ENCODE measurements at places on chromosomes 2 and 18.

- no peak for DNase-seq
Observed at GRCh38 chr2:128341621-128342020, 23.0 kb upstream of the HS6ST1 start.

GRCh38 chr2:70527447-70528080 is 26.1 kb downstream of the TGFA start:
- DNase-seq, result no peak

DNA sequence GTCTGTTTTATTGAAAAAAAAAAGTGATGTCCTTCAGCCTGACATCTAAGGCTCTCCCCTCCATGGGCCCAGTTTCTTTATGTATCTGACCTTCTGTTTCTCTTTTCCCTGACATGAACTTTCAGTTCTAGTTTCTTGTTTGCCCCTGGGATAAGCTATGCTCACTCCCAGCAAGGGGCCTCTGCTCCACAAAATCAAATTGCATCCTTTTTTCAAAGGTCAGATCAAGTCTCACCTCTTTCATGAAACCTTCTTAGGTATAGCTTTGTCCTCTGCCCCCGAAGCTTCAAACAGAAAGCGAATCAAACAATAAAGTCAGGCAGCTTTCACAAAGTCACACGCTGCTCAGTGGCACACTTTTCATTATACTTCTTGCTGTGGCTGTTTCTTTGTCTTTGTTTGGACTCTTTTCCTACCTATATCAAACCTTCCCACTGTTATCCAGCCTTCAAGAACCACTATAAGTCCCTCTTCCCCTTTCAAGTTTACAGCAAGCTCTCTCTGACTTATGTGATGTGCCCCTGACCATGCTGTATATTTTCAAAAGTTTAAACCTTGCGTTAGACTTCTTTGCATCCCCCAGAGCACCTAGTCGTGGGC is 23.3 kb downstream of the MAP3K19 start:
- no peak for DNase-seq

DNA sequence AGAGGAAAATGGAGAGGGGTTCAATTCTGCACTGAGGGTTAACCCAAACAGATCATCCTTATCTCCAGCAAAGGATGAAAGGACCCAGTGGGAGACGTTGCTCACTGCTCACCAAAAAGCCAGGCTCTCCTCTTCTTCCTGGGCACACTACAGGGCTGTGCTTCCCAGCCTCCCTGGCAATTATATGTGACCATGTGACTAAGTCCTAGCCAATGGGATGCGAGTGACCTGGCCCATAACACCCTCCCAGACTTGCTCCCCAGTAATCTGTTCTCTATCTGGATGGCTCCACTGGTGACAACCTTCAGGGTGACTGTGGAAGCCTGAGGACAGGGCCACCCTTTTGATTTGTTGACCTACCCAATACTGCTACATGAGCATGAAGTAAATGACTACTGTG is 10.9 kb upstream of the PRKCE start:
- DNase-seq, result no peak

GRCh38 chr2:207143215-207144172 is 22.3 kb downstream of the KLF7 start:
- DNase-seq, result no peak

DNA sequence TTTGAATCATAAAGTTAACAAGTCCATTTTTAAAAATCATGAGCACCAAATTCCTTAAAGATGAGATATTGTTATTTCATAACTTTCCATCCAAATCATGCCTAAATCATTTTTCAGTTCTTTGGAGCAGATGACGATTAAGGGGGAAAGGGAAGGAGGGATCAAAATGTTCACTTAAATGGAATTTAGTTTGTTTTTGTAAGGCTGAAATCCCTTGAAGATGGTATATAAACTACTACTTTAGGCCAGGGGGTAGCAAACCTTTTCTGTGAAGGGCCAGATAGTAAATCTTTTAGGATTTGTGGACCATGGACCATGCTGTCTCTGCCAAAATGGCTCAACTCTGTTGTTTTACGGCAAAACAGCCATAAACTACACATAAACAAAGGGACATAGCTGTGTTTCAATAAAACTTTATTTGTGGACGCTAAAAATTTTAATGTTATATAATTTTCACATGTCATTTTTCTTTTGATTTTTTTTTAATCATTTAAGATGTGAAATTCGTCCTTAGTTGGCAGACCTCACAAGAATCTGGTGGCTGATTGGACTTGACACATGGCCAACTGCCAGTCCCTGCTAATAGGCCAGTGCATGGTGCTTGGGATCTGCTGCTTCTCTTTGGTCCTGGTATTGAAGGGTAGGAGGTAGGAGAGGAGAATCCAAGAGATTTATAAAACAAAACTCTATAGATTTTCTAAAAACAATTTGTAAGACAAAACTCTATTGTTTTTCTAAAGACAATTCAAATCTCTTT is 52.0 kb upstream of the RTN4 start:
- no peak for DNase-seq

Data from WTC11 (cell line).